ENCODE measurements at places on chromosomes 2 and 18.

GRCh38 chr2:28291811-28292440 lies 100.7 kb upstream of the FOSL2 start:
- DNase-seq, result no peak

DNA sequence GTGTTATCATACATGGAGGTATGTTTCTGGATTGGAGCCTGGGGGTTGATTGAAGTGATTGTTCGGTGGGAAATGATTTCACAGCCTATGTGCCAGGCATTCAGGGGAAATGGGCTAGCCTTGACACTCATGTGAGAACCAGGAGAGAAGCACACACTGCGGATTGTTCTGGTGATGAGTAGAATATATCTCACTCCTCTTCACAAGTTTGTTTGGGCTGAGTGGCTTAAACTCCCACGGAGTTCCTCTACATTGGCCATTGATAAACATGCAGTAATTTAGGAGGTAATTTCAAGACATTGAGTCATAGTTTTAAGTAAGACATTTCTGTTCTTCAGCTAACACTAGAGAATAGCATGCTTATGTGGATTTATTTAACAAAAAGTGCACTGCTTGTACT lies 498.9 kb upstream of the NETO1 start:
- no peak for DNase-seq

- DNase-seq, result no peak
Observed at GRCh38 chr18:38526922-38527321, 961.3 kb upstream of the CELF4 start.

DNA sequence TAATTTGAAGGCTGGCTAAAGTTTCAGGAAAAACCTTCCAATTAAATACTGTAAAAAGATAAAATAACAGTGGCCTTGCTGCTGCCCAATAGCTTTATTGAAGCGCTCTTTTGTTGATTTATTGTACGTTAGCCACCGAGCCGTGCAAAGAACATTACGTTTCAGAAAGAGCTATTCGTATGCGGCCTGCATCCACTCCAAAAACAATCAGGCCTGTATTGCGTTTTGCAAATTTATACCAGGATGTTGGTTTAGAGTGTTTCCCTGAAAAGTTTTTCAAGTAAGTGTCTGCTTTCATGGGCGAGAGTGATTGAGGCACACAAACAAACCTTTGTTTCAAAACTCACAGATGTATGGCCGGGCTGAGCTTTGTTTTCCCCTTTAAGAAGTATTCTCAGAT lies 257.2 kb upstream of the SALL3 start:
- DNase-seq, result no peak

GRCh38 chr2:181573140-181573736 lies 83.7 kb downstream of the CERKL start:
- DNase-seq, result no peak

- DNase-seq, result no peak
Observed at GRCh38 chr18:77470569-77471413, 221.1 kb downstream of the GALR1 start.

Data from activated naive CD4-positive, alpha-beta T cell (primary cell).